Retina (tissue), 1 donor: ENCODE measurements at places on chromosomes 12 and 14.
A peak's percentile ranks its signal among the peaks of the same experiment; 100 is the strongest.

DNA sequence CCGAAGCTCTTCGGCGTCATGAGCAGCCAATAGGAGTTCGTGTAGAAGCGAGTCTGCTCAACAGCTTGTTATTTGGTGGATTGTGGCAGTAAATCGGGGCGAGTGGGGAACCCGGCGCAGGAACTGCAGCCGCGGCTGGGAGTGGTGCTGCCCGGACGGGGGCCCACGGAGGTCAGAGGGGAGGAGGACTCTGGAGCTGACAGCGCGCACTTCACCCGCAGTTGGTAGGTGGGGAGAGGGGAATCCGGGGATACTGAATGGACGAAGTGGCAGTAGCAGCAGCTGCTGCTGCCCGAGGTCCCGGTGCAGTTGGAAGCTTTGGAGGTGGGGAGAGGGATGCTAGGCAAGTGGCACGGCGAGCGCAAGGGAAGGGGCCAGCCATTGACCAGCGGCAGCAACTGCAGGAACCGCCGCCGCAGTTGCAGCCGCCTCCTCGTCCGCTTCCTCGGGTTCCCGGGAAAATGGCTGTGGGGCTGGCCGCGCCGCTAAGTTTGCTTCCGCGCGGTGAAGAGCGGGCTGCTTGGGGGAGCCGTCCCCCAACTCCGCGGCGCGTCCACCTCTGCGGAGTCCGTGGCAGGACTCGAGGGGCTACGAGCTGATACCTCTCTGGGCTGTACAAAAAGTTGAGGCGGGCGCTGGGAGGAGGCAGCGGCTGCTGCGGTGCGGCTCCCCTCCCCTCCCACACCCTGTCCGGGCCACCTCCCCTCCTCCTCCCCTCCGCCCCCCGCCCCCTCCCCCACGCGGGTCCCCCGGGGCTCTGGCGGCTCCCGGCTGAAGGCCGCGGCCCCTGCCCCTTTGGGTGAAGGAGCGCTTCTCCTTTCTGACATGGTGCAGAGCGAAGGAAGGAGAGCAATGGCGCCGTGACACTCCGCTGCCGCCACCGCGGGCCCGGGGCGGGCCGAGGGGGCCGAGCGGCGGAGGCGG is at the start of gene ARID4A:
ARID4A (plus strand) TSS at position 79 of the 924 bp plus-strand sequence. CDS start 1,300 bp downstream, outside the sequence.
- peak; percentile 94 for DNase-seq

DNA sequence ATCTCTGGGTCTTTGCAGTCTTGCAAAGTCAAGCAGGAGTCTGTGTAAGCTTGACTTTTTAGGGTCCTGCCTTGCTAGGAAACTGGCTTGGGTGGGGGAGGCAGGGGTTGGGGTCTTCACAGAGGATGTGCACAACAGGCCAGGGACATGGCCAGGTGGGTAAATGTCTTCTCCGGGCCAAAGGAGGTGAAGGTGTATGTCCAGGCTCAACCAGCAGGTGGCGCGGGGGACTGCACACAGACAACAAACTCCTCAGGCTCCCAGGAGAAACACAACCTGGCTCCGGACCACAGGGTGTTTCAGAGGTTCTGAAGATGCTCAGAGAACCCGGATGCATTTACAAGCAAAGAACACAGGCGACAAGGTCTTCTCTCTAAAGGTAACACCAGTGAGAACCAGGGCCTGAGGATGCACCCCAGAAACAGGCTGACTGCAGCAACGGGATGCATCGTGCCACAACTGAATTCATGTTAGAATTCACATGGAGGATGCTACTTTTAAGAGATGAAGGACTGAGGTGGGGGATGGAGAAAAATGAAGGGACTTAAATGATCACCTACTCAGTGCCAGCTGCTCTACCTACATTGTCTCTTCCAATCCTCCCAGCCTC is 56.0 kb downstream of the PLEKHG3 start:
- DNase-seq = peak; percentile 65

DNA sequence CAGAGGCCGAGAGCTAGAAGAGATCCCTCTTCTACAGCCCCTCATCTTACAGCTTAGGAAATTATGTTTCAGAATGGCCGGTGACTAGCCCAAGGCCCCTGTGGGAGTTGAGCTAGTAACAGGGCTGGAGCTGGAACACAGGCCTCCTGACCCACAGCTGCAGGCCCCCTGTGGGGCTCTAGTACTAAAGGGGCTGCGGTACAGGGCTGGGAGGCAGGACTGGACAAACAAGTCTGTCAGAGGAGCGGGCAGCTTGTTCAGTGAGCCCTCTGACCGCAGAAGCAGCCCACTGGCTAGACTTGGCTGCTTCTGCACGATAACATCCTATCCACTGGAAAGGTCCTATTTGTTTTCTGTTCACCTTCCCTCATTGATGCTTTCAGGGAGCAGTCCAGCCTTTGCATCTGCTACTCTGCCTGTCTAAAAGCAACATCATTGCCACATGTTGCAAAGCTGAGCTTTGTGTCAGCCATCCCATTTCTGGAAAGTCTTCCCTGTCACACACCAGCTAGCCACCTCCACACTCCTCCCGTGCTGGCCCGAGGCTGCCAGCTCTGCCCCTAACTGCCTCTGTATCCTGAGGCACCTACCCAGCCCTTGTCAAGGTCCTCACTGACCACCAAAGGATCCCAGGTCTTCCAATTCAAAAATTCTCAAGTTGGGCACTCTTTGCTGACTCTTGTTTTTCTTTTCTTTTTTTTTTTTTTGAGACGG is 10.2 kb downstream of the PSMC1 start:
- DNase-seq = no peak

GRCh38 chr14:22178333-22178839 is 410.6 kb downstream of the DAD1 start:
- DNase-seq = no peak

GRCh38 chr12:89433634-89434033 is 81.3 kb upstream of the DUSP6 start:
- DNase-seq = no peak

DNA sequence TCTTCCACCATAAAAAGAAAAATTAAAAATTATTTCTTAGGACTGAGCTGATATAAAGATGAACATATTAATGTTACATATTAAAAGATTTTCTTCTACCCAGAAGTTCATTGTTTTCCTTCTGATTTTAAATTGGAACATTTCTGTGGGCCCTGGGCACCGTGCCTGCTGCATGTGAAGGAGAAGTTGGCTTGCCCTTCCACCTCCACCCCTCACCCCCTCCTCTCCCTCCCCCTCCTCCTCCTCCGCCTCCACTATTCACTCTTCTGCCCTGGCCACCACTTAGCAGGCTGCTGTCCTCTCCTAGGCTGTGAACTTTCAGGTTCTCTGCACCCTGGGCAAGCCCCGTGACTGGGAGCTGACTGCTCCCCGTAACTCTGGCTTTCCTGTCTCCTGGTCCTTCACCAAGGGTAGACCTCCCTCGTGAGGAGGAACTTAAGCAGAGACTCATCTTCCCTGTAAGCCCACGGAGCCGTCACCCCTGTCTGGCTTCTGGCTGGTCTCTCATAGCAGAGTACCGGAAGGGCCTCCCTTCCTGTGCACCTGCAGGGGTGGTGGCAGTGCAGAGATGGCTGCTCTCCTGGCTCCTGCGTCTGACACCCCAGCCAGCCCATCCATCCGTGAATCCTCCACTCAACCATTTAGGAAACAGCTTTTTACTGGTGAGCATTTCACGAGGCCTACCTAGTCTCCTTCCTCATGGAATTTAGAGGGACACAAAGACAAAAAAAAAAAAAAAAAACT is 12.8 kb downstream of the TUNAR start:
- DNase-seq = no peak

DNA sequence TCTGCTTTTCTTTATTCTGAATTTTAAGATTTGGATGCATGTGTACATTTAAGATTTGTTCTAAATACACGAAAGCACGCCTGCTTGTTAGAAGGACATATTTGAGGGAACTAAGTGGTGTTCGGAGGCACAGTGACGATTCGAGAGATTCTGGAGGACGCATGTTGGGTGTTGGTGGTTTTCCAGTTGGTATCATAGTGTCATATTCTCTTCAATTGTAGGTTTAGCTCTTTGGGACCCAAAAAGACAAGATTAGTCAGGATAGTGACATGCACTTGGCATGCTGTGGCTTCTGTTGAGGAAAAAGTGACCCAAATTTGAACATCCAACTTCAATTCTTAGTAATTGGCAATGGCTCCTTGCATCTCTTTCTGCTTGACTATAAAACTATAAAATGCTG is 30.1 kb downstream of the PRKCH start:
- DNase-seq = no peak

GRCh38 chr14:62905566-62905965 is 139.7 kb downstream of the KCNH5 start:
- DNase-seq = no peak

GRCh38 chr14:101010835-101011234 is 107.3 kb upstream of the RTL1 start:
- DNase-seq = no peak

DNA sequence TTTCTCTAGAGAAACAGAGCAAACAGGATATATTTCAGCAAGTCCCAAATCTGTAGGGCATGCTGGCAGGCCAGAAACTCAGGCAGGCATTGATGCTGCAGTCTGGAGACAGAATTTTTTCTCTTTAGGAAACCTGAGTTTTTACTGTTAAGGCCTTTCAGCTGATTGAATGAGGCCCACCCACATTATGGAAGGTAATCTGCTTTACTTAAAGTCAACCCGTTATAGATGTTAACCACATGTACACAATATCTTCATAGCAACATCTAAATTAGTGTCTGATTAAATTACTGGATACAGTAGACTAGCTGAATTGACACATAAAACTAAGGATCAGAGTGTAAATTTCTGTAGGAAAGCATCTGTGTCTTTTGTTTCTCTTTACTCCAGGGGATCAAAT is 65.2 kb downstream of the SRGAP1 start:
- DNase-seq = no peak

GRCh38 chr12:52277486-52278245 is 3.2 kb downstream of the KRT86 start:
- DNase-seq = no peak

GRCh38 chr12:46516238-46516932 is 143.8 kb upstream of the SLC38A2 start:
- DNase-seq = no peak

DNA sequence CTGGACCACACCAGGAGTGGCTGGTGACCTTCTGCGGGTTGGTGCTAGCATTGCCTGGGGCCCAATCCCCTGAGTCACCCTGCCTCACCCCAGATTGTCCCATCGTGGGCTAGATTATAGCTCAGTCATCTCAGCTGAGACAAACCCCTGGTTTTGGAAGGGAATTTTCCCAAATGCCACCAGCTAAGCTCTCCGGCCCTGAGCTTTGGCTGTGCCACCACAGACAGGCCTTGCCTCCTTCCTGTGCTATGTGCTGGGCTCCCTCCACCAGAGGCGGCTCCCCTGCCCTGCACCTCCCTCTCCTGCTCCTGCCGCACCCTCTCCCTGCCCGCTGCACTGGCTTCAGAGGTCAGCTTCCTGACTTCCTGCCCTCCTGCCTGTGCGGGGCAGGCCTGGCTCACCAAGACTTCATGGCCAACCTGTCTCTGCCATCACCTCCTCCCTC is 196.3 kb downstream of the TSPAN9 start:
- no peak for DNase-seq

- DNase-seq = no peak
Measured at GRCh38 chr14:65433157-65433556, 20.6 kb downstream of the FUT8 start.

- no peak for DNase-seq
Measured at GRCh38 chr12:83630526-83630925, 943.8 kb downstream of the TMTC2 start.

GRCh38 chr14:93912782-93913181 is 14.4 kb upstream of the FAM181A start:
- DNase-seq = no peak

DNA sequence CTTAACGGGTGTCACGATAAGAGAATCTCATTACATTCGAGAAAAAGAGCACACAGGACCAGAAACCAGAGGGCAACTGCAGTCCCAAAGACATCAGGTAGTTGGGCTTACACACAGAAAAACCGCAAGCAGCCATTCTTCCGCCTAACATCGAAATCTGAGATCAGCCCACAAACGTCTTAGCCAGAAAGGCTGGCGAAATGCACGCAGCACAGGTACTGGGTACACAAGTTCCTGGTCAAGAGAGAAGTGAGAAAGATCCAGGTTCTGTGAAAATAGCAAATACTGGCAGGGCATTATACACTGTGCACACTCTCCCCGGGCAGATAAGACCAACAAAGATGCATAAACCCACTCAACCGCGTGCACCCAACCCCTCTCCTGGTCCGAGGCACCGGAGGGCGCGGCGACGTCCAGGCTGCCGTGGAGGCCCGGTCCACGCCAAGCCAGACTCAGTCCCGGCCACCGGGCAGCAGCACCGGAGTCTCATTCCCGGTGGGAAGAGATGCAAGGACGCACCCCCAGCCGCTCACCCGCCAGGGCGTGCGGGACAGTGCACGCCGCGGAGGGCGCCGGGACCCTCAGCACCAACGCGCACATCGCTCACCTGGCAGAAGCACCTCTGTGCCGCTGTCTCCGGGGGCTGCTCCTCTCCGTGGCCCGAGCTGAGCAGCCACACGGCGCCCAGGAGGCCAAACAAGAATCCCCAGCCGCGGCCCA is 437 bp downstream of the ERO1A start:
- DNase-seq = peak; percentile 89

DNA sequence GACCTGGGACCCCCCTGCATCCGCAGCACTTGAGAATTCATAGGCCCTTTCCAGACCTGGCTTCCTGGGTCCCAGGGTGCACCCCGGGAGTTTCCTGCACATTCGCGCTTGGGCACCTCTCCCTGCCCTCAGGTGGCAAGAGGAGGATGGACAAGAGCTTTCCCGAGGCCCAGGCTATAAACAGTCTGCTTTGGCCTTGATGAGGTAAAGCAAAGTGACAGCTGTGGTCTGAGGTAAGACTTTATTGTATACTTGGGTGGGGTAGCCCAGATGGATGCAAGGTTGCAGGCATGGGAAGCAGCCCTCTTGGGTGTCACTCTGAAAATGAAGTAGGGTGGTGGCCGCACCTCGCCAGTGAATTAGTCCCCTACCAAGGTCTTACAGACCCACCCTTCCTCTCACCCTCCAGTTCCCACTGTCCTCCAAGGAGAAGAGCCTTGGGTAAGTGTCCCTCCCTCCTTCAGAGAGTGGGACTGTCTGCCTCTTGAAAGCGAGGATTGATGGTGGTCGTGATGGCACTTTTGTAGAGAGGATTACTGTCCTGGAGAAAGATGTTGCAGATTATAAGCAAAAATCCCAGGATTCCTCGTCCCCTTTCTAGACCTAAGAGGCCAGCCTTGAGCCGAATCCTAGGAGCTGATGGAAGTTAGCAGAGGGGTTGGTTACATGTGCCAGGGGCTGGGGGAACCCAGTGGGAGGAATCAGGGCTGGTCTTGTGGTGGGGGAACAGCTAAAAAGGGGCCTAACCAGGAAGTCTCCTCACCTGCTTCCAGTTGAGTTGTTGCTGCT is 10.6 kb upstream of the CSAD start:
- no peak for DNase-seq

DNA sequence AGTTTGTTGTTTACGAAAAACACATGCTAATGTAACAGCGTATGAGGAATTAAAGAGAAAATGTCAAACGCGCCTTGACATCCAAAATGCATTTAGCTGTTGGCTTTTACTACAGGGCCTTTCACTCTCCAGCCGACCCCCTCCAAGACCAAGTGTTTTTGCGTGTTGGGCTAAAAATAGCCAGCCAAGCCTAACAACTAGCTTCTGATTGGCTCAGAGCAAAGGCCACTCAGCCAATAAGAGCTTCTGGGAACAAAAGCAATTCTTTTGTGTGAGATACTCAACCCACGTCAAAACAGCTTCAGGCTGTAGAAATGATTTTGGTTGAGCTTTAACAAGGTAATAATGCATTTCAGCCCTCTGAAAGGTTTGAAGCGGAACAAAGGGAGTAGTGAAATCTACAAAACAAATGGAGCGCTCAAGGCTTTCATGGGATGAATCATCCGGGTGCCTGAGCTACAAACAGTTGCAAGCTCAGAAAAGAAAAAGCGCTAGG is 198.7 kb upstream of the DCN start:
- peak; percentile 91 for DNase-seq
